ENCODE measurements at places on chromosomes 6 and 20.

DNA sequence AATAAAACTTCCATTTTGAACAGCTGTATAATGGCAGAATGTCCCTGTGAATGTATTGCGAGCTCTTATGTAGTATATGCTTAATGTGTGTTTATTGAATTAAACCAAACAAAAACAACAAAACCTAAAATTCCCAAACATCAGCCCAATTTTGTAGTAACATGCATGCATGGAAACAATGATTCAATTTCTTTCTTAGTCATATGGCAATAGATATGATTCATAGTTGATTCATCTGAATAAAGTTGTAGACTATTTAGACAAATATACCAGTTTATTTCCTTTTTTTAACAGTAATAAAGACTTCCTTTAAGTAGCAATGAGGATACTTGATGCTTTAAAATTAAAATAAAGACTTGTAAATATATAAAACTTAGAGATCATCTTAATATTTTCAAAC, 670.6 kb downstream of the CD109 start:
- DNase-seq: no peak

DNA sequence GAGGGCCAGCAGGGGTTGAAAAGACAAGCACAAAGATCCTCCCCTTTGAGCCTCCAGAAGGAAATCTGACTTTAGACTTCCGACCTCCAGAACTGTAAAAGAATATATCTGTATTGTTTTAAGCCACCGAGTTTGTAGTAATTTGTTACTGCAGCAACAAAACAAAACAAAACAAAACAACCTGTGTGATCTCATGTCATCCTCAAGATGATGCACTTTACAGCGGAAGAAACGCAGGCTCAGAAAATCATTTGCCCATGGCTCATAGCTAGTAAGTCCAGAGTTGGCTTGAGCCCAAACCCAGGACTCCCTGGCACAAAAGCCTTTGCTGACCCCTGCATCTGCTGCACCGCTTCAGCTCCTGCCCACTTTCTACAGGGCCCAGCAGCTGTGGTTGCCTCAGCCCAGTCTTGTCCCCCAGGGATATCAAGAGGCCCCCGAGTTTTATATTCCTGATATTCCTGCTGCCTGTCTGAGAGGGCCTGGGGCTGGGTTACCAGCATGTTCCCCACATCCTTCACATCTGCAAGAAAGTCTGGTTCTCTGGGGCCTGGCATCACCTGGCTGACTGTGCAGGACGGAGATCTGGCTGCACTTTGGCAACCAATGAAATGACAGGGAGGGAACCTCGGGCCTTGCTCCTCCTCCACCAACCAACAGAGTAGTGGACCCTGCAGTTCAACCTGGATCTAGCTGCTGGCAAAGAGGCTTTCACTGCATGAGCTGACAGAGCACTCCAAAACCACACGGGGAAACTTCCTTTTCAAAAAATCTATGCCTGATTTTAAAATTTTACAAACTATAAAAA, 56.9 kb downstream of the JPH2 start:
- DNase-seq: no peak

DNA sequence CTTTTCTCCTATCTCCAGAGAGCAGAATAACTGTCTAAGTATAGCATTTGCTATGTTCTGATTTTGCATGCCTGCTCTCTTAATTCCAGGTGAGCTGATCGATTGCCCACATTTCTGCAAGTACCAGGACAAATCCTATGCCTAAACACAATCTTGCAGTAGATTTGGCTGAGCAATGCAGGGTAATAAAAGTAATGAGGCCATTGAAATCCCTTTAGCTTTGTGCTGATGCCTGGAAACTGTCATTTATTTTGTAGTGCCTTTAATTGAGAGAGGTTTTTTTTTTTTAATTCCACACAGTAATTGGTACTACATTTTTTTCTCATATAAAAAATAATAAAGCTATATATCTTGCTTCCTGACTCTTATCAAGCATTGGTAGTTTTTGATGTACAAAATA, 252.3 kb downstream of the NKAIN2 start:
- peak; percentile 50 for DNase-seq

DNA sequence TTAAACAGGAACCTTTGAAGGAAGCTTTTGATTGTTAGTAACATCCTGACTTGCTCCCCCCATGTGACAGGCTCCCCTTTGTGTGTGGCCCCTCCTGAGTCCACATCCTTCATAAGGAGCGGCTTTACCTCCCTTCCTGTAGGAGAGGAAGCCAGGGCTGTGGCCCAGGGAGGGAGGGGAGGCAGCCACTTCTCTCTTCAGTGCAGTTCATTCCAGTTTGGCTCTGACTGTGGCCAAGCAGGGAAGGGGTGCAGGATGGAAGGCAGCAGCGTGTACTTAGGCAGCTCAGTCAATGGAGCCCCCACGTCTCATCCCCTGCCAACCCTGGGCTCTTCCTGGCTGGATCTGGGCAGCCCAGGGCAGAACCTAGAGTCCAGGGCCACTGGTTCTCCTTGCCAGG, 295.2 kb downstream of the QKI start:
- no peak for DNase-seq

DNA sequence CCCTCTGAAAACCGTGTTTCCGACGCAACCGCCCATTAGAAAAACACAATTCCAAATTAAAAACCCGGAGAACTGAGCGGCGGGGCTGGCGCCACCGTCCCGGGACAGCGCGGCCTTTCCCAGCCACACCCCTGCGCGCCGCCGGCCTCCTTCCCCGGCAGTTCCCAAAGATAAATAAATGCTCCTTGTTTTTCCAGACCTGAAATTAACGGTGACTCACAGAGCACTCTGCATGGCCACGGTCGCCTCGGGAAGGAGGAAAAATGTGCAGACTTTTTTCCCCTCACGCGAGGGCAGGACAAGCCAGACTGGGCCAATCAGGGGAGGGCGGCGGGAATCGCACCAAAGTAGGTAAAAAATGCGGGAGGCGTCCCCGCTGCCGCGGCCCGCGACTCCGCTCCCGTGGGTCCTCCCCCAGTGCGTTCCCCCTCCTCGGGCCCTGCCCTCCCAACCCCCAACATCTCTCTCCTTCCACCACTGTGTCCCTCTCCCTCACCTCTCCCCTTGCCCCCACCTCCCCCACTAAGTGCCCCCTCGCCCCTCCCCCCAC, 828 bp upstream of the DSTN start:
- no peak for DNase-seq

DNA sequence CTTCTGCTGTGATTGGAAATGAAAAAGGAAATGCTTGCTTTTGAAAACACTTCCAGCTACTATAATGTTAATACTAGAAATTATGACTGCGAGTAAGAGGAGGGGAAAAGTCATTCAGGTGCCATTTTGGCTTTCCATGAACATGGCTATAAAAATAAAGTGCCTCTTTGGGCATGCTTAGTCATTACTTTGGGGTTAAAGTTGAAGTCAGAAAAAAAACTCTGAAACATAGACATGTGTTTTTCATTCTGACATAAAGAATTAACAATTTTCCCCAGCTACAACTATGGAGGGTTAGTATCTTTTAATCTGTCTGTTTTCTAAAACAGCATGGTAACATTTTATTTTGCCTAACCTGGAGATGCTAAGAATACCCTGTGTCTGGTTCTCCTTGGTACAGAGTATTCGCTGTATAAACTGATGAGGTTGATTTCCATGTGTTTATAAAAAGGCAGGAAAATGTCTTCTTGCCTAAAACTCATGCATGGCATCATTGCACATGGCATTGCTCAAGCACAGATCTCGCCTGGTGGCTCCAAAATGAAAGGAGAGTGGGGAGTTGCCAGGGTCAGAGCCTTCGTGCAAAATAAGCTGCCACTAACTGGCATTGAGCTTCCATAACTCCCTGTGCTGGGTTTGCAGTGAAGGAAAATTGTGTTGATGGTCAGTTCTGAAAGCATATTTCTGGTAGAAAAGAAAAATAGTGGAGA, 188.9 kb downstream of the KCNQ5 start:
- DNase-seq: no peak

DNA sequence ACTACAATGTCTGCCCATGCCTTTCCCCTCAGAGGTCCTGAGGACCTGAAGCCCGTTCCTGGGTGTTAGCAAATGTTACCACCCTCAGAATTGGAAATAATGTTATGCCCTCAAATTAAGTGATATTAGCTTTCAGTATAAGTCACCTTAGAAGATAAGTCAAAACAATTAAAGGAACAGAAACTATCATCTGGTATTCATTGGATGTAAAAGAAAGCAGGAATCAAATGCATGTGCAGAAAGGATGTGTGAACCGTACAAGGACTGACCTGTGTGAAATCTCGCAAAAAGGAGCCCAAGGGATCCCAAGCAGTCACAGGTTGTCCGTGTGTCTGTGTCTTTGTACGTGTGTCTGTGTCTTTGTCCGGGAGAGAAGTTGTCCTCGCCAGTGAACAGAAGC, 51.6 kb upstream of the TAB2 start:
- DNase-seq: no peak

GRCh38 chr6:133921249-133921859, 31.7 kb upstream of the TBPL1 start:
- DNase-seq: no peak

DNA sequence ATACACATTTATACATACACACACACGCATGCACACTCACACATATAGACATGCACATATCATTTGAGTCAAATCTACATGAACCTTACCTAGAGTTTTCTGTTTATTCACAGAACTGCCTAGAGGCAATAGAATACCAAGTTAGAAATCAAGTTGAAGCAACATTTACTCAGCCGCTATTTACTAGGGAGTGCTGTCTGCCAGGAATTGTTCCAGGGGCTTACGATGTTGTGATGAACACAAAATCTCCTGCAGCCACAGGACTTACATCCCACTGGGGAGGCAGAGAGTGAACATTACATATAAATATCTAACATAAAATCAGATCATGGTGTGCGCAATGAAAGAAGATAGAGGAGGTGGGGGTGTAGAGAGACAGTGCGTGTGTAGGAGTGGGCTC, 80.4 kb downstream of the GCLC start:
- DNase-seq: no peak

GRCh38 chr20:52303281-52303950, 111.8 kb upstream of the ZFP64 start:
- DNase-seq: no peak

DNA sequence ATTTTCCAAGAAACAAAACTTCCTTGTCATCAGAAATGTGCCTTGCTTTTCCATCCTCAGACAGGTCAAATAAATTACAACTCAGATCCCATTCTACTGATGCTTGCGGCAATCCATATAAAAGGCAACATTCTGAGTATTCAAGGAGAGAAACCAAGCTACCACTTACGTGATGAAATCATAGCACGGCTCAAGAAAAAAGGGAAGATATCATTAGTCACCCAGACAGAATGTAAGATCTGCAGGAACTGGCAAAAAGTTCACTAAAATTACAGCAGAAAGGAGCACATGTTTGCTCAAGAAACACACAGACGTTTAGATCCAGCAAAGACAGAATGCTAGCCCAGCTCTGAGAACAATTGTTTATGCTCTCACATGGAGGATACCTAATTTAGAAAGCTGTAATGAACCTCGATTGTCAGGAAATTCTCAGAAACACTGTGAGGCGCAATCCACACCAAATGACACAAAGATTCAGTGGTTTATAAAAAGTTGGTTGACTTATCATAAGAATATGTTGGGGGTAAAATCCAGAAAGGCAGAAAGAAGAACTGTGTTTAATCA, 304.2 kb downstream of the ADGRG6 start:
- no peak for DNase-seq

DNA sequence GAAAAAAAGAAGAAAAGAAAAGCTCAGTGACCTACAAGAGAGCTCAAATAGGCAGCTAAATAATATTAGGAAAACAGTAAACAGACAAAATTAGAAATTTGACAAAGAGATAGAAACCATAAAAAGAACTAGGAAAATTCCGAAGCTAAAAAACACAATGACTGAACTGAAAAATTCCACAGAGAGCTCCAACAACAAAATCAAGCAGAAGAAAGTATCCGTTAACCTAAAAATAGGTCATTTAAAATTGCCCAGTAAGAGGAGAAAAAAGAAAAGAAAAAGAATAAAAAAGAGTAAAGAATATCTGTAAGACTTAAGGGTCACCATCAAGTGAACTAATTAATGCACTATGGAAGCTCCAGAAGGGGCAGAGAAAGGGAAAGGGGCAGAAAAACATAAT, 6.6 kb upstream of the ECHDC1 start:
- no peak for DNase-seq

- no peak for DNase-seq
Observed at GRCh38 chr20:3663031-3663701, at the start of gene GFRA4. Gene GFRA4, minus strand, starts transcription at chr20:3663399. Its CDS starts 0 bp downstream, at chr20:3663399.

GRCh38 chr20:26135325-26136110, 438.9 kb upstream of the ZNF337 start:
- DNase-seq: no peak

GRCh38 chr6:124433387-124434160, 528.7 kb upstream of the RNF217 start:
- no peak for DNase-seq

DNA sequence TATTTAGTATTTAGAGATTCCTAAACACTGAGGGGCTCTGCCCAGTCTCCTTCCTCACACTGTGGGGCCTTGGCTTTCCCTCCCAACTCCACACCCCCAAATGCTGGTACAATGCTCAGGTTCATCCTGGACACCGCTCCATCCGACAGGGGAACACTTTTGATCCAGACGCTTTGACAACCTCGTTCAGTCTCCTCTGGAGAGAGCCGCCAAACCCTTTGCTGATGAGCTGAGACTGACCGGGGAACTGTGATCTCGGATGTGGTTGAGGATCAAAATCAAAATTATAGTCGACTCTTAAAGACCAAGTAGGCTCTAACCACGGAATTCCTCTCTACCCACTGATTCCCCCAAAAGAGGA, 38.8 kb upstream of the HLA-E start:
- DNase-seq: no peak

Data from NCI-H2081 treated with DMSO at 0.1 percent for 48 hours (cell line).